Stimulated activated CD4-positive, alpha-beta T cell treated with anti-CD3 and anti-CD28 coated beads, Interleukin-4, amount 100 ng/mL, for 48 hours (primary cell): ENCODE measurements at places on chromosomes 12 and 14.

GRCh38 chr12:53219292-53219955 is 12.4 kb upstream of the ITGB7 start:
- peak; percentile 60 for DNase-seq

DNA sequence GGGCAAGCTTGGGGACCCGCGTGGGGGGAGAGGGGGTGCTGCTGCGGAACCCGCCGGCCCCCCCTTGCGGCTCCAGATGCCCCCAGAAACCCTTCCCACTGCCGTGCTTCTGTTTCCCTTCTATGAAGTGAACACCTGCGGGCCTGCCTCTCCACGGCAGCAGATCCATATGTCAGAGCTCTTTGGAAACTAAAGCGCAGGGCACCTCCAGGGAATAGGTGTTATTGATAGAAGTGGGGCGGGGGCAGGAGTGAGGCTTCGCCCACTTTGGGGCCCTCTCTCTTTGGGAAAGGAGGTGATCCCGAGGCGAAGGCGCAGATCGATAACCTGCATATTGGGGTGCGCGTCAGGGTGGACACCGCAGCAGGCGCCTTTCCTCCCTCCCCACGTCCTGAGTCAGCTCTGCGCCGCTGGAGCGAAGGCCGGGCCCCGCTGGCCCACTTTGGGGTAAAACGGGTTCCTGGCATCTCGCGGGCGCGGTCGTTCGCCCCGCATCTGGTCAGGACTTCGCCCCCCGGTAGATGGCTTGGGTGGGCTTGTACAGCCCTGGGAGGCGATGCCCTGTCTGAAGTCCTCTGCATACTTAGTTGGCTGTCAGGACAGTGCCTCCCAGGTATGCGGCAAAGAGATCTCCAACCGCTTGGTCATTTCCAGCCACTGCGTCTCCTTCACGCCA is 524 bp downstream of the KMT5A start:
- peak; percentile 13 for DNase-seq

- DNase-seq, result no peak
Measured at GRCh38 chr12:100234166-100234565, 32.7 kb downstream of the DEPDC4 start.

GRCh38 chr14:97276573-97276972 is 479.4 kb downstream of the VRK1 start:
- DNase-seq, result no peak

GRCh38 chr12:46831335-46832129 is 5.7 kb upstream of the SLC38A4 start:
- no peak for DNase-seq

DNA sequence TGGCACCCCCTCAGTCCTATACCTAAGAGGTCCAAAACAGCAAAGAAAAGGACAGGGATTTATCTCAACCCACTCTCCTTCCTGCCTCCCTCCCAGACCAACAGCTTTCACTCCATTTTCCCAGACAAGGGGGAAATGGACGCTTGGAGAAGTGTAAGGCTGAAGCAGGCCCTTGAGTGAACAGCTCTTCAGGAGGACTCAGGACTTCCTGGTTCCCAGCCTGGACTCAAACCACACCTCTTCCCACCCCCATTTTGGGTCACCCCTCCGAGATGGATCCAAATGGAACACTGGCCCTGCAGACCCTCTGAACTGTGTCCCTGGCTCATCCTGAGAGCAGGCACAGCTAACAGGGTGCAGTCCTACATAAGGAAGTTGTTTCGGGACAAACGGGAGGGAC is 2.7 kb downstream of the KMT2D start:
- no peak for DNase-seq

GRCh38 chr14:64266239-64266638 is 27.9 kb downstream of the ESR2 start:
- no peak for DNase-seq

DNA sequence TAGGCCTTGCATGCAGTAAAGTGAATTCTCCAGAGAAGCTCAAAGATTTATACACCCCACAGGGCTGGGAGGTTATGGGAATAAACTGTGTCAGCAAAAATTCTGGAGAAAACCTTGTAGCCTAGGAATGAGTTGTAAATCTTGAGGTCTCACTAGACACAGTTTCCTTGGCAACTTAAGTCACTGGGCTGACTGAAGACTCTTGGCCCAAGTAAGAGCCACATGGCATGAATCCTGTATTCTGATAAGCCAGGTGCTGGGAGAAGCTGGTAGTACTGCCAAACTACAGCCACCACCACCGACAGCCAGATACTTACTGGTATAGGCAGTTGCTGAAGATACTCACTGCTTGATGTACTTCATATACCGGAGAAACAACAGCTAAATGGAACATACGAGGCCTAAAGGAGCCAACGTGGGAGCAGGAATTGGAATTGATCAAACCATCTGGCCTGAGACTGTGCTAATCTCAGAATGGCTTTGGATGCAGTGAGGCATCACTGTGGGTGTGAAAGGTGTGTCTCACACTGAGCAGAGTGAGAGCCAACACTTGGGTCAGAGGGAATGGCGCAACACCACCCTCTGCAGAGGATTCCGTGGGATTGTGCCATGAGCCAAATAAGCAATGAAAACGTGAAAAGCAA is 102.8 kb upstream of the TMCC3 start:
- no peak for DNase-seq

DNA sequence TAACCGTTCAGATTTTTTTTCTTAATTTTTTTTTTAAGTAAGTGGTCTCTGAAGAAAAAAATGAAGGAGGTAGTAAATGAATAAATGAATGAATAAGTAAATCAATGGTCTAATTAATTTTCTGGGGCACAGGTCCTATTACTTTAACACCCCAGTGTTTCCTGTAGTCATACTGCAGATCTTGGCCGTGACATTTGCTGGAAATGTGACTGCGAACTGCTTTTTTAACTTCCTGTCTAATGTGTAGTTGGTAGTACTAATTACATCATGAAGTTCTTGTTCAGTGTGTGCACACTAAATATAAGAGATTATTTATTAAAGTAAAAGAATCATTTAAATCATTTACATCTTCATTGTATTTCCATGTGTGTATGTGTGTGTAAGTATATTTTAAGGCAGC is 45.4 kb downstream of the AEBP2 start:
- no peak for DNase-seq

- no peak for DNase-seq
Measured at GRCh38 chr12:64699504-64700115, 59.6 kb downstream of the GNS start.

- DNase-seq, result no peak
Measured at GRCh38 chr12:54160769-54161480, 27.9 kb downstream of the SMUG1 start.

DNA sequence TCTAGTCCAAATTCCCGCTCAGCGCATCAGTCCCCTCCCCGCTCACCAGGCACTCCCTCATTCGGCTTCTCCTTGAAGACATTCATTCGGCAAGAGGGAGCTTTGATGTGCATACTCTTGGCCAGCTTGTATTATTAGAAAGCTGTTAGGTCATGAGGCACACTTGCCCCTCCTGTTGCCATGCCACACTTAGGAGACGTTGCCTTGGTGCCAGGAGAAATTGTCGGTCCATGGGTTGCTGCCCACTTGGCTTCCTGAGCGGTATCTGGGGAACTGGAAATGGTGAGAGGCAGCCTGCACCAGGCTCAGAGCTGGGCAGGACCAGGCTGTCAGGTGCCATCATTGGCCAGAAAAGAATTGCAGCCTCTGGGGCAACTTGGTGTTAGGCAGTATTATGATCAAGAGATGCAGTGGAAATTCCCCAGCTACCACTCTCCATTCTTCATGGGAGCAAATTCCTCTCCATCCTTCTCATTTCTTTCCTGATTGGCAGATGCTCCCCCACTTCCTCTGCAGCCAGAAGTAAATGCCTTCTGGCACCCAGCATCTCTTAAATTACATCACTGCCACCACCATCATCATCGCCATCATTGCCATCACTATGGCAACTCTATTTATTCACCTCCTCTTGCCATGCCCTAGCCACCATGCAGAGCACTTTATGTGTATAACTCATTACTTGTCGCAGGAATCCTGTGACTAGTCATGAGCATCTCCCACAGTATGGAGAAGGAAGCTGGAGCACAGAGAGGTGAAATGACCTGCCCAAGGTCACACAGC is 12.4 kb downstream of the CABP1 start:
- DNase-seq, result no peak

- no peak for DNase-seq
Measured at GRCh38 chr12:49609059-49609874, 3.8 kb upstream of the FAM186B start.

DNA sequence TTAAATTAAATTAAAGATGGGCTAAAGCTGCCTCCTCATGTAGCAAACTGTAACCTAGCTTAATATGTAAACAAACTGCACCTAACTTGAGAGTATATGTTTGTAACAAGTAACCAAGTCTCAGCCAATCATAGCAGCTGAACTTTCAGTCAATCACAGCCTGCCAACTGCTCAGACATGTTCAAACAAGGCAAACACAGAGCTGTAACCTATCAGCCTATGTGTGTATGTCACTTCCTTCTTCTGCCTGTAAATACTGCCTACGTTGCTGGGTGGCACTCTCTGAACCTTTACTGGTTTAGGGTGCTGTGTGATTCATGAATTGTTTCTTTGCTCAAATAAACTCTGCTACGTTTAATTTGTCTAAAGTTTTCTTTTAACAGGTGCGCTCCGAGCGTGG is 2.9 kb downstream of the SERPINA6 start:
- DNase-seq, result no peak

GRCh38 chr14:37122288-37122687 is 50.1 kb downstream of the SLC25A21 start:
- DNase-seq, result no peak

DNA sequence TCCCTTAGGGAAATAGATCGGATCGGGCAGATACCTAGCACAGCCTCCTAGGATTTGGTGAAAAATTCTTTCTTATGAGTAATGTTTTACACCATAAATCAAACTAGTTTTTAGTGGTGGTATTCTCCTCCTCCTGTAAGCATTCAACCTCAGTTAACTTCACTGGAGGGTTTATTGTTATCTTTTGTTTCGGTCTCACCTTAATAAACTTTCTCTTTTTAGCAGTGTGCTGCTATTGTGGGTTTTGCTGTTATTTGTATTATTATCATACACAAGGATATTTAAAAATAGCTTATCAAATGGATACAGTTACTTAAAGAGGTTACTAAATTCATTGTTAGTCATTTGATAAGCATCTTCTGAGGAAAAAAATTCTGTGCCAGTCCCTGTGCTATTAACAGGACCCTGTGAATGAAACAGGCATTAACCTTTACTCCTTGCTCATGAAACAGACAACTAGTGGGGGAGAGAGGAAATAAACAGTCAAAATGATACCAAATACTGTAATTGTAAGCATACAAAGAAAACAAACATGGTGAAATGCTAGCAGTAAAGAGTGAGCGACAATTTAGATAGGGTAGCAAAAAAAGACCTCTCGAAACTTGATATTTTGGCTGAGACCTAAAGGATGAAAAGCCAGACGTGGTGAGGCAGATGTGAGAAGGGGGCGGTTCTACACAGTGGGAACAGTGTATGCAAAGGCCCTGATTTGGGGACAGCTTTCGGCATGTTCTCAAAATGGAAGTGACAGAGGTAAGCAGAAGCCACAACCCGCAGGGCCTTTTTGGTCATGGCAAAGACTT is 178.7 kb upstream of the SOX5 start:
- no peak for DNase-seq

GRCh38 chr12:96578526-96579125 is 89.2 kb downstream of the CFAP54 start:
- DNase-seq, result no peak

DNA sequence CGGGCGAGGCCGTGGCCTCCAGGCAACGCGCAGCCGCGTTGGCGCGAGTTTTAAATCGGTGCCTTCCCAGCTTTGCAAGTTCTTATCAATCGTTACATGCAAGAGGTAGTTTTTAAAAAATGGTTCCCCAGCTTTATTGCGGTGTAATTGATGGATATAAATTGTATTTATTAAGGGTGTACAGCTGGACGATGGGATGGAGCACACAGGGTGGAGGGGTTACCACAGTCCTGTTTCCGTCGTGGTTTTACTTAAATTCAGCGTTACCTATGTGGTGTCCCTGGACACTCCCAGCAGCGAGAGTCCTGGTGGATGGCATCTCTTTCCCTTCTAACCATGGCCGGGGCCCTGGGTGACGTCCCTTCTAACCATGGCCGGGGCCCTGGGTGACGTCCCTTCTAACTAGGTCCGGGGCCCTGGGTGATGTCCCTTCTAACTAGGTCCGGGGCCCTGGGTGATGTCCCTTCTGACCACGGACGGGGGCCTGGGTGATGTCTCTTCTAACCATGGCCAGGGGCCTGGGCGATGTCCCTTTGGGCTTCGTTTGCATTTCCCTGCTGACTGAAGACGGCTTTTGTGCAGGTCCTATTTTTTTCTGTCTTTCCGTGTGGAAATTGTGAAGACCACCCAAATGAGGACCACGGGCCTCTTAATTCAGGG is 97.9 kb downstream of the TNFAIP2 start:
- DNase-seq, result no peak

GRCh38 chr14:32397861-32398640 is 69.0 kb downstream of the AKAP6 start:
- no peak for DNase-seq

DNA sequence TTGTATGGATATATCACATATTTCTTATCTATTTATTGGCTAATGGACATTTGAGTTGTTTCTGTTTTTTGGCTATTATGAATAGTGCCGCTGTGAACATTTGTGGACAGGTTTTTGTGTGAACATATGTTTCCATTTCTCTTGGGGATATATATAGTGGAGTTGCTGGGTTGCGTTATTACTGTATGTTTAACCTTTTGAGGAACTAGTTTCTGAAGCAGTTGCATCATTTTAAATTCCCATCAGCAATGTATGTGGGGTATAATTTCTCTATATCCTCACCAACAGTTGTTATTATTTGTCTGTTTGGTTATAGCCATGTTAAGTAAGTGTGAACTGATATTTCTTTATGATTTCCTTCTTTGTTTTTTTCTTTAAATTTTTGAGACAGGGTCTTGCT is 10.7 kb downstream of the TCTN2 start:
- no peak for DNase-seq

GRCh38 chr12:99157946-99158345 is 489.6 kb upstream of the GARIN6 start:
- no peak for DNase-seq
